ENCODE measurements at places on chromosomes 3 and 15.
A peak's percentile ranks its signal among the peaks of the same experiment; 100 is the strongest.

GRCh38 chr3:42804831-42805132 is 492 bp upstream of the HIGD1A start:
- no peak for DNase-seq

- DNase-seq: no peak
Observed at GRCh38 chr3:112047264-112047663, 12.7 kb downstream of the TMPRSS7 start.

GRCh38 chr15:86773736-86774135 is 694.1 kb downstream of the AGBL1 start:
- no peak for DNase-seq

GRCh38 chr3:104069114-104069513 is 1297.6 kb upstream of the ALCAM start:
- no peak for DNase-seq

- DNase-seq: no peak
Observed at GRCh38 chr3:194725346-194725745, 39.7 kb downstream of the FAM43A start.

DNA sequence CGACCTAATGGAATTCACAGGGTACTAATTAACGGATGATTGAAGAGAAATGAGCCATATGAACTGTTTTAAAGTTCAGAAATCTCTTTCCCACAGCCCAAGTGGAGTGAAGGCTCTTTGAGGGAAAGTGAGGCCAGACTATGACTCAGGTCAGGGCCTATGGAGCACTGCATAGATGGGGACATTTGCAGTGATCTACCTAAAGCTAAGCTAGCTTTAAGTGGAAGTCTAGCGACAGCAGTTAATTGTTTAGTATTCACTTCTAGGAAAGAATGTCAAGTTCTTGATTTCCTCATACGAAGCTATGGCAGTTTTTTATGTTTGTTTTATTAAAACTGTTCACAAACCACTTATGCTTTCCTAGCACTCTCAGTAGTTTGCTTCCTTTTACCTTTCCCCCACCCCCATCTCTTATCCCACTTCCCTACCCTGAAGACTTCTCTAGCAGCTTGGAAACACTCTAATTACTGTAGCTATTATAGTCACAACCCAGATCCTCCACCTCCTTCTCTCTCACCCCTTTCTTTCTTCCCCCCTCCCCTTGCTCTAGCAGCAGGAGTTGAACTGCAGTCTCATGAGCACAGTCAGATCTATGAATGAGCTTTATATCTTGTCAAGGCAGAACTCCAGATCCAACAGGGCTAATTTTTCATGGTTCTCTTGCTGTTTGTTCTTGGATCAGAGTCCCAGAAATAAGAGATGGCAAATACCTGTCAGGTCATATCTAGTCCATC is 6.2 kb downstream of the ZNF609 start:
- no peak for DNase-seq

GRCh38 chr15:57343498-57343897 is 32.8 kb upstream of the CGNL1 start:
- no peak for DNase-seq

DNA sequence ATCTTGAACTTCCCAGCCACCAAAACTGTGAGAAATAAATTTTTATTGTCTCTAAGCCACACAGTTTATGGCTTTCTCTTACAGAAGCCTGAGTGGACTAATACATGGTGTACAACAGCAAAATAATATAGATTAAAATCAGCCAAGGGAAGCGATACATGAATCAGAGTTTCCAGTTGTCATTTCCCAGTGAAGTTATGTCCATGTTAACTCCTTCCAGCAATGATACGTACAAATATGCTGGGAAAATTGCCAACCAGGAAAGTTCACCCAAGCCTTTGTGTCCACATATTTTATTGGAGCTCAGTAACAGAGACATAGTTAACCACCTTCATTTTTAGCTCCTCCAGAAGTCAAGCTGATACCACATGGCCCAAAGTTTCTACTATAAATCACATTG is 280.9 kb upstream of the KCNMB2 start:
- no peak for DNase-seq

GRCh38 chr3:143045639-143046038 is 44.3 kb downstream of the U2SURP start:
- DNase-seq: no peak

DNA sequence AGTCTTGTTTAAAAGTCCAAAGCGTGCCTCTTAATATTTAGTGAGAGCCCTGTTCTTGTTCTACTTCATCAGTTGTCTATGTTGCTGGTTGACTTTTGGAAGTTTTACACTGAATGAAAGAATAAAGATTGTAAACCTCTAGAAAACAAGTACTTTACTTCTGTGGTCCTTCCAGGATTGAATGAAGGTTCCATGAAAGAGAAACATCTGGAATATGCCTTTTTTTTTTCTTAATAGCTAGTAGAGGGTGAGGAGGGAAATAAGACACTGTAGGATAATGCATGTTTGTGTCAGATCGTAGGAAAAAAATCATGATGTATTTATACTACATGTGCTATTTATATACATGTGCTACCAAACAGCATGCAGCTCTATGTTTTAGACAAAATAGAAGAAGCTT is 203.0 kb downstream of the GHSR start:
- DNase-seq: no peak

DNA sequence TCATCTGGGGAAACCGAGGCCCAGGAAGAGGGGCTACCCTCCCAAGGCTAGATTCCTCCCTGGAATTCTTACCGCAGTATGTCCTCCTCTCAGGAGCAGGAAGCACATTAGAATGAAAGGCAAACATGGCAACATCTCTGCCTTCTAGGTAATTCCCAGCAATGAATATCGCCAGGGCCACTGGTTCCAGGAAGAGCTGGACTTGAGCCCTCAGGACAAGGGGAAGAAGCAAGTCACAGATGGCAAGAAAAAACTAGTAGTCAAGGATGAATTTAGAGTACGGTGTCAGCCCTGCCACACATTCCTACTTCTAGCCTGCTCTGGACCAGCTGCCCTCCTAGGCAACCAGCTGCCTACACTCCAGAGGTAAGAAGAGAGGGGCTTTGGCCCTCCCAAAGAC is 42.9 kb downstream of the MEGF11 start:
- no peak for DNase-seq

- no peak for DNase-seq
Observed at GRCh38 chr3:86991840-86992435, 989 bp upstream of the VGLL3 start.

DNA sequence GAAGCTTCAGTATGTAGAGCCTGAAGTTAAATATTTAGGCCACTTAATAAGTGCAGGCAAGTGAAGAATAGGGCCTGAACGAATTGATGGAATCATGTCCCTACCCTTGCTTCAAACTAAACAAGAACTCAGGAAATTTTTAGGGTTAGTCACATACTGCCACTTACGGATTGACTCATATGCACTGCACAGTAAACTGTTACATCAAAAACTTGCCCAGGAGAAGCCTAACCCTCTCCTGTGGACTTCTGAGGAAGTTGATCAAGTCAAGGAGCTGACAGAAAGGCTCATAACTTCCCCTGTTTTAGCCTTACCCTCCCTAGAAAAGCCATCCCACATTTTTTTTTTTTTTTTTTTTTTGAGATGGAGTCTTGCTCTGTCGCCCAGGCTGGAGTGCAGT is 20.6 kb upstream of the KBTBD12 start:
- no peak for DNase-seq

GRCh38 chr3:64264501-64265109 is 39.3 kb upstream of the PRICKLE2 start:
- DNase-seq: no peak

GRCh38 chr3:159829539-159830227 is 159.0 kb upstream of the IL12A start:
- DNase-seq: peak; percentile 88

- DNase-seq: peak; percentile 35
Observed at GRCh38 chr3:152243301-152243711, 25.4 kb upstream of the MBNL1 start.

DNA sequence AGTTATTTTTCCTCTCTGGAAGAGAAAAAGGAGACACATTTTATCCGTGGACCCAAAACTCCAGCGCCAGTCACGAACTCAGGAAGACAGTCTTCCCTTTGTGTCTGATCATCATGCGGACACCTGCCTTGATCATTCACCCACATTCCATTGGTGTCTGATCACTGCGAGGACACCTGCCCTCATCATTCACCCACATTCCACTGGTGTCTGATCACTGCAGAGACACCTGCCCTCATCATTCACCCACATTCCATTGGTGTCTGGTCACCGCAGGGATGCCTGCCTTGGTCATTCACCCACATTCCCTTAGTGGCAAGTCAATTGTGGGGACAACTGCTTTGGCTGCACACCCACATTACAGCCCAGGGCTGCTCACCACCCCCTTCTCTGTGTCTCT is 148.9 kb downstream of the ROBO1 start:
- no peak for DNase-seq
